ENCODE measurements at places on chromosomes 6 and 20. TPM values are rescaled to one million over a fixed set of nuclear protein-coding genes. Genes with fewer than 3 reads are reported as not detected.

DNA sequence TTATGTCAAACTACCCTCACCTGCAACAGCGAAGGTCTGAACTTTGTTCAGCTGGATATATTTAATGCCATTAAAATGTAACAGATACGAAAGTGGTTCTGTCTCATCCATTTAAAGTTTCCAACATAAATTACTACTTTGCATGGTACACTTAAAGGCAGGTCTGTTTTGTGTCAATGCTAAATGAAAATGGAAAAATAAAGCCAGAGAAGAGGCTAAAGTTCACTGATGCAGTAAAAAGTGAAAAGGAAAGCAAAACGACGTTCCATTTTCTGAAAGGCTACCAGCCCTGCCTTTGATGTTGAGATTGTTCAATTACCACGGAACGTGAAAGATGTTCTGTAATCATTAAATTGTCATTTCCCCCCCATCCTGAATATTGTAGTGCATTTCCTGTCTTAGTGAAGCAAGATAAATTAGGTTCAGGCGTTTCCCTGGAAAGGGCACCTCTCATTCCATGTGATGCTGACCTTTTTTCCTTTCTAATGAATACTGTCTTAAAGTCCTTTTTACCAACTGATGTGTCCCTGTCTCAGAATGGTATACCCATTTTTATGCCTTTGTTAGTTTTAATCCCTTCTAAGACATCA is 334.7 kb upstream of the JAG1 start:
- no peak for DNase-seq
- no peak overlapping the region for H3K4me3 ChIP-seq
- peaks cover 11% of the 10 kb centered on the region for H3K4me1 ChIP-seq
- H3K27me3 ChIP-seq, result no peaks in the 10 kb centered on the region
- no peak overlapping the region for H3K27ac ChIP-seq
- no peaks in the 10 kb centered on the region for H3K36me3 ChIP-seq

DNA sequence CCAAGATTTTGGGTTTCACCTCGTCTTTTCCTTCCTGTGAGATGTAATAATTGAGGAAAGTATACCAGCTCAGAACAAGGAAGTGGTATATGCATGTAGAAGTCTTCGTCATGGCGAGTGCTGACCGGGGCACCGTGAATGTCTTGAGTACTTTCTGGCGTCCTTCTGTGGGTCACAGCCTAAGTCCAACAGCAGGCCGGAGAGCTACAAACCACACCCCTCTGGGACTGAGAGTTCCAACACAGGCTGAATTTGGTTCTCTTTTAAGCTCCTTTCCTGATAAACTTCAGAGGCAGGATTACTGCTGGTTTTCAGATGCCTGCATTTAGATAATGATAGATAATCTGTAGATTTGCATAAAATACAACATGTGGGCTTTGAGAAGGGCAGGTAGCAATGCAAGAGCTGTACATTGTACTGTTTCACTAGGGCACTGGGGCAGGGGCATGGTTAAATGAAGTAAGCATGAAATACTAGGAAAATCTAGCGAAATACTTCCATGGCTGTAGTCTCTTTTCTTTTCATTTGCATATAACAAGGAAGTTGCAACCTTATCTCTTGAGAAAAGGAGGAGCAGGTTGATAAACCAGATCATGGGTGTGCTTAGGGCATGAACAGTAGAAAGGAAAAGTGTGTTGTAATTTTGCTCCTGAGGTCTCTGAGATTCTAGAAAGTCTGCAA is at the start of gene ADTRP:
Gene ADTRP (minus strand): TSS at position 156 of the 681 bp plus-strand sequence. CDS start 44 bp downstream, at position 112.
- H3K36me3 ChIP-seq, result no peaks in the 10 kb centered on the region
- no peak for DNase-seq
- peaks cover 23% of the 10 kb centered on the region for H3K4me1 ChIP-seq
- peak within 1 kb of the TSS; percentile 43 for H3K27ac ChIP-seq
- no peak within 1 kb of the TSS for H3K4me3 ChIP-seq
- no peaks in the 10 kb centered on the region for H3K27me3 ChIP-seq

DNA sequence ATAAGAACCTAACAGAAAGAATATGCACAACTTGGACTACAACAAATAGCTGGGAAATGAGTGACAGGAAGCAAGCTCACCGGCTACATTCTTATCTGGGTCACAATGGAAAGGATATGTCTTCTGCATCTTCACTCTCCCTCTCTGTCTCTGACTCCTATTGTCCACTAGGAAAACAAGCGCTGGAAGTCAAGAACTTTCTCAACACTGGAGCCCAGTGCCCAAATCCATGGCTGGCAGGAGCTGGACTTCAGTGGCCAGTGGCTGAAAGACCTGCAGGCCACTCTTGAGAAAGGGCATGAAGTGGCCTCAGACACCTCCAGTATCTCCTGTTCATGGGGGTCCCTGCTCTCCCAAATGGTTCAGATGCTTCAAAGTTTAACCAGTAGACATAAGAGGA is 62.0 kb downstream of the FAM50B start:
- H3K4me1 ChIP-seq, result peaks cover 40% of the 10 kb centered on the region
- H3K27me3 ChIP-seq, result no peaks in the 10 kb centered on the region
- no peaks in the 10 kb centered on the region for H3K36me3 ChIP-seq
- H3K27ac ChIP-seq, result peak overlapping the region; percentile 88
- no peak overlapping the region for H3K4me3 ChIP-seq
- no peak for DNase-seq

DNA sequence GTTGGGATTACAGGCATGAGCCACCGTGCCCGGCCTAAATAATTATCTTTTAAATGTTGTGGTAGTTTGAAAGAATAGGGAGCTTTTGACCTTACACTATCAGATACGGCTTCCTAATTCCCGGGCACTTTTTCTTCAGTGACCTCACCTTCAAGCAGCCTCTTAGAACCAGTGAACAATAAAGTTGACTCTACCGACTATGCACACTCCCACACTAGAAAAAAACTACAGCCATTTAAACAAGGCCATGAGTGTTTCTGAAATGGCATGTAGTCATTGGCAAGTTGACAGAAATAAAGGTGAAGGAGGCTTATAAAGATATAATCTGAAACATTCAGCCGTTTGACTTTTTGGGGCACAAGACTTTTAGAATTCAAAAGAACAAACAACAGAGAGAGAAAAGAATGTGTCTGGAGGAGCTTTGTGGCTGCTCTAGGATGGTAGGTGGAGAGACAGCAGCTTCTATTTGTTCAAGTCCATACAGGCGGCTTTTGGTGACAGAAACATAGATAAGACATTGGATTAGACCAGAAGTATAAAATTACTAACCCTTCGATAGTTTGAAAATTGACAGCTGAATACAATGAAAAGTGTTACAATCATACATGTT is 75.2 kb downstream of the GJA1 start:
- H3K36me3 ChIP-seq, result no peaks in the 10 kb centered on the region
- H3K4me1 ChIP-seq, result peaks cover 5% of the 10 kb centered on the region
- DNase-seq, result no peak
- H3K27me3 ChIP-seq, result no peaks in the 10 kb centered on the region
- no peak overlapping the region for H3K4me3 ChIP-seq

DNA sequence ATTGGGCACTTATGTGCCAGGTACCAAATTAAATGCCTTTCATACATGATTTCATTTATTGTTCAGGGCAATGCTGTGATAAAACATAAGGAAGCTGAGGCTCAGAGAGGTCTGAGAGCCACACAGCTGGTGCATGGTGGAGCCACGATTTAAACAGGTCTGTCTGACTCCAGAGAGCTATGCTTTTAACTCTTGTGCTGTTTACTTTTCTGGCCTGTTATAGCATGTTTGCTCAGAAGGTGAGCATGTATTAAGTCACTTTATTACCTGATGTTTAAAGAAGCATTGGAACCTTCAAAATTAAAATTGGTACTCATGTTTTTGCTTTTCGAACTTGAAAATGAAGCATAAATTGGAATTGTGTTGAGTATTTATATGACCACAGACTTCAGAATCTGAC is 26.8 kb downstream of the MCM8 start:
- no peaks in the 10 kb centered on the region for H3K4me1 ChIP-seq
- no peaks in the 10 kb centered on the region for H3K27me3 ChIP-seq
- no peak overlapping the region for H3K27ac ChIP-seq
- no peak overlapping the region for H3K4me3 ChIP-seq
- H3K36me3 ChIP-seq, result peaks cover 36% of the 10 kb centered on the region

DNA sequence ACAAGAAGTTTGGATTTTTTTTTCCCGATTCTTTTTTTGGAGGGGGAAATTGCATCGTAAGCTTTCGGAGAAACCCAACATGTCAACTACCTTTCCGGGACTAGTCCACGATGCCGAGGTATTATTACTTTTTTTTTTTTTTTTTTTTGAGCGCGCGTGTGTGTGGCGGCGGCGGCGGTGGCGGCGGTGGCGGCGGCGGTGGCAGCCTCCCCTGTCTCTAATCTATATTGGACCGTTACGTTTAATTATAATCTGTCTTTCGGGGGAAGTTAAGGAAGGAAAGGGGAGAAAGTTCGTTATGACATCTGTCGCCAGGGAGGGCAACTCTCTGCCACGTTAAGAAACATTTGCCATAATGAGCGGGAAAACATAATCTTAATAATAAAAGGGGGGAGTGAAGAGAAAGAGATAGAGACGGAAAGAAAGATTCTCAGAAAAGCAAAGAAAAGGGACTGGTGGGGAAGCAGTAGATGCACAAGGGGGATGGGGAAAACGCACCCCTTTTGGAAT is 706 bp downstream of the TFAP2D start:
- DNase-seq, result no peak
- H3K4me3 ChIP-seq, result no peak overlapping the region
- no peak overlapping the region for H3K27ac ChIP-seq
- no peaks in the 10 kb centered on the region for H3K36me3 ChIP-seq
- no peaks in the 10 kb centered on the region for H3K4me1 ChIP-seq

DNA sequence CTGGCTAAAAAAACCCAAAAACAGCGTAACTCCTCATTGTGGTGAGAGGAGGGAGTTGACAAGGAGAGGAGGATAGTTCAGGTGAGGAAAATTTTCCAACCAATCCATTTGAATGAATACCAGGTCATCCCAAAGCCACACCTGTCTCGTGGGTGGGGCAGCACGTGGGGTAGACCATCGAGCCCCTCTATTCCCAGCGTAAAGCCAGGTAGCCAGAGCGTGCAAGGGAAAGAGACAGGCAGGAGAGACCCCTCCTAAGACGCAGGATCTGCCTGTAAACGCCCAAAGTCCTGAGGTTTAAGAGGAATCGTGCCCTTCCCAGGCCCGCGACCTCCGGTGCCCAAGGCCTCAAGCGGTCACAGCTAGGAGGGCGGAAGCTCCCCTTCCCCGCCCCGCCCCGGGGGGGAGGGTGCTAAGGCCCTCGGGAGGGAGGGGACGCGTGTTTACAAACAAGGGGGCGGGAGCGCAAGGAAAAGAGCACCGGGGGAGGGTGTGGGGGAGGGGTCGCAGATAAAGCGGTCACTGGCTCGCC is 712 bp downstream of the RXRB start:
- H3K4me1 ChIP-seq, result peaks cover 56% of the 10 kb centered on the region
- peak overlapping the region; percentile 96 for H3K27ac ChIP-seq
- no peaks in the 10 kb centered on the region for H3K27me3 ChIP-seq

Gene CTSZ
- total RNA-seq, result 33.4 TPM

Gene PNLDC1
- 1.1 TPM for total RNA-seq

Gene RFX6
- total RNA-seq, result not detected

Gene NRSN1
- not detected for total RNA-seq

Measured in suprapubic skin (tissue), 4 donors.